GM12878 (cell line): ENCODE measurements at places on chromosomes 16 and 17. TPM values are rescaled to one million over a fixed set of nuclear protein-coding genes. Genes with fewer than 3 reads are reported as not detected.

FSCN2 gene
- 0.12 and 0.14 TPM in 2 replicates for polyA plus RNA-seq

- no peak for DNase-seq
Observed at GRCh38 chr16:70591615-70592014, 54.7 kb upstream of the IL34 start.

- no peak for DNase-seq
Observed at GRCh38 chr16:27458258-27458657, 56.3 kb downstream of the IL21R start.

DNA sequence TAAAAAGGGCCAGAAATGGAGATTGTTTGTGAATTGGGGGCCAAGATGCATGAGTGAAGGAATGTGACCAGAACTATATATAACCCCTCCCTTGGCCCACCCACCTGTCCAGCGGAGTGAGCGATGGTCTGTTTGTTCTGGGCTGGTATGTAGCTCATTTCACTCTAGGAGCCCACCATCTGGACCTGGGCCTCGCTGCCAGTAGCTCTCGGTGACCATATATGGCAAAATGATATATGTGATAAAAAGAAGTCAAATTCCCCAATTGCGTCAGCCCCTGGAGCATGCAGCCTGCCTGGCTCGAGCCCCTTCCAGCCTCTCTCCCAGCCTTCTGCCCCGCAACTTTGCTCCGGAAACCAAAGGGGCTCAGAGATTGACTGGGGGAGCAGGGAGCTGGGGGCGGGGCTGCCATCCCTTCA, 47.3 kb downstream of the CCDC42 start:
- no peak for DNase-seq

- no peak for DNase-seq
Observed at GRCh38 chr17:36214918-36215317, 4.1 kb downstream of the CCL4L2 start.

DNA sequence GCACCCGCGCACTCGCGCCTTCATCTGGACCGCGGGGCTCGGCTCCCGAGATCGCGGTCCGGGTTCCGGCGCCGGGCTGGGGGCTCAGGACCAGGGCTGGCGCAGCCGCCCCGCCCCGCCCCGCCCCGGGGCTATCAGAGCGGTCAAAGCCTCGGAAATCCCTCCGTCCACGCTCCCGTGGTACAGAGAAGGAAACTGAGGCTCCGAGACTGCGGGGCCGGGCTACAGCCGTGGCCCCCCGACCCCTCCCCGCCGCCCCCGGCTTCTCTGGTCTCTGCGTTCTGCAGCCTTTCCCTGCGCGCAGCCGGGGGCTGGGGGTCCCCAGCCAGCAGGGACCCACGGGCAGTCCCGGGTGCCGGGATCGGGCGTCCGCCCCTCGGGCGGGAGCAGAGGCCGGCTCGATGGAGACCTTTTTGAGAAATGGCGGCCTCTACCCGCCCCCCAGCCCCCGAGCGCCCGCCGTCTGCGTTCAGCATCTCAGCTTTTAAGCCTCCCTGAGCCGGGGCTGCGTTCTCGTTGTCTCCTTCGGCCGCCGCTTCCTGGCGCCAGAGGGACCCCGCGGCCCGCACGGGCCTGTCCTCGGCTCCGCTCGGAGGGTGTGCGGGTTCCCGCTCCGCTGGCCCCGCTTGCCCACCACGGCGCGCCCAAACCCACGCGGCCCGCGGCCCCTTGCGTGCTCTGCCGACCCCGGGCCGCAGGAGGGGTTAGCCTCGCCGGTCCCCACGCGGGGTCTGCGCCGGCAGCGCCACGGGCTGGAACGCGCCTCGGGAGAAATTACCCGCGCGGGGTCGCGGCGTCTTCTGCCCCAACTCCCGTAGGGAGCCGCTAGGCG, 1.5 kb upstream of the NPTX1 start:
- no peak for DNase-seq

DNA sequence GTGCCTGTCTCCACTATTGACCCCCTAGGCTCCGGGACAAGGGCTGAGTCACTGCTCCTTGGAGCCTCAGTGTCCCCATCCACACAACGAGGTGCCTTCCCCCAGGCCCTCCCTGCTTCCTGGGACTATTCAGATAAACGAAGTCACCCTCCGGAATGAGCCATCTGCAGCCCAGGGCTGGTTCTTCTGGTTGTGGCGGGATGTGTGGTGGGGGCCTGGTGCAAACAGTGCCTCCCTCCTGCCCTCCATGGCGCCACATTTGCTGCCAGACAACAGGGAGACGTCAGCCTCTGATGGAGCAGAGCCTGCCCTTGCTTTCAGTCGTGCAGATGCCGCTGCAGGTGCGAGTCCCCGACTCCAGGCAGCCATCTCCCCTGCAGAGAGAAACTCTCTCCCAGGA, 5.1 kb upstream of the KRT16 start:
- no peak for DNase-seq

AIPL1 gene
- polyA plus RNA-seq: not detected in 2 replicates

- DNase-seq: no peak
Observed at GRCh38 chr16:57360321-57360935, 1.8 kb downstream of the CCL22 start.

NEK8 gene
- polyA plus RNA-seq: 9.8 and 13.9 TPM in 2 replicates
